Frontal cortex (tissue), 4 donors: ENCODE measurements at places on chromosomes 1 and 21.

- no peak for DNase-seq
These were observed 122.8 kb downstream of the PLPPR5 start for GRCh38 chr1:98881901-98882300.

DNA sequence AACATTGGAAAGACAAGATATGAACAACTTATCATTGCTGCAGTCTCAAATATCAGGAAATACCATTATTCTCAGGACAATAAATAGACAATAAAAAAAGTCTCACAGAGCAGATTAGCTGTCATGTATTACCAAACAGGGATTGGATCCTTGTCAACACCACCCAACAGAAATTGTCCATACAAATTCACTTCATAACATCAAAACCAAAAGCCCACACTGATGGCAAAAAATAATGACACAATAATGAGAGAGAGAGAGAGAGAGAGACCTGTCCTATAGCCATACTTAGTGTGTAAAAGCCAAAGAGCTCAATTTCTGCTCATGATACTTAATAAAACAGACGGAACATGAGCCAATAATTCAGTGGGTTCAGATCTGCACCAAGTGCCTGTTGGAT, 96.5 kb downstream of the PPIAL4G start:
- no peak for DNase-seq

DNA sequence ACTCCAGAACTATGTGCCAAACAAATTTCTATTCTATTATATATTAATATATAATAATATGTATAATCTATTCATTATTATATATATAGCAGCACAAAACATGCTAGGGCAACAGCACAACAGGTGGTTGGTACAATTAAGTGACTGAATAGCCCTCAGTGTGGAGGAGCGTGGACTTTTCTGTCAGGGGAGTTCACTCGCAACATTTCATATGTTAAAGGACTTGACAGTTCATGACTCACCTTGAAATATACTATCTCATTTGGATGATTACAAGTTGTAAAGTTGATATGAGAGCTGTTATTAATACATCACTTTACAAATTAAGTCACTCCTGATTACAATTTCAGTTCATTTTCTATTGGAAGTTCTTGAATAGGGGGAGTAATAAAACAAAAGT, 178.4 kb downstream of the LHX8 start:
- no peak for DNase-seq

GRCh38 chr1:153944827-153945117, 1.7 kb downstream of the DENND4B start:
- no peak for DNase-seq

DNA sequence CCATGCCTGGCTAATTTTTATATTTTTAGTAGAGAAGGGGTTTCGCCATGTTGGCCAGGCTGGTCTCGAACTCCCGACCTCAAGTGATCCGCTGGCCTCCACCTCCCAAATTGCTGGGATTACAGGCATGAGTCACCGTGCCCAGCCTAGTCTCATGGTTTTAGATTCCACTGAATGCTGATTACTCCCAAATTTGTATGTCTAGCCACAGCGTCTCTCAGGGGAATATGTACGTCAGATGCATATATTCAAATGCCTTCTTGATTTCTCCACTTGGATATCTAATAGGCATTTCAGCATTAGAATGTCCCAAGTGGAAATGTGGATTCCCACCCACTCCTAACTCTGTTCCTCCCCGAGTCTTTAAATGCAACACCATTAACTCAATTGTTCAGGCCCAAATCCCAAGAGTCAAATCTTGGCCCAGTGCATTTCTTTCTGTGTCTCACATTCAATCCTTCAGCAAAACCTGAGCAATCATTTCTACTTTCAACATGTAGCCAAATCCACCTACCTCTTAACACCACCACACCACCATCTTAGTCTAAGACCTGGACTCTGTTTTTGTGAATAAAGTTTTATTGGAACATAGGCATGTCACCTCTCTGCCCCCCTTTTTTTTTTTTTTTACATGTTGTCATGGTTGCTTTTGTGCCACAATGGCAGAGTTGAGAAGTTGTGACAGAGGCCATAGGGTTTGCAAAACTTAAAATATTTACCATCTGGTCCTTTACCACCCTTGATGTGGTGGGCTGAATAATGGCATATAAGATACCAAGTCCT, 9.8 kb upstream of the CAMTA1 start:
- no peak for DNase-seq

GRCh38 chr1:162006081-162006480, 17.6 kb downstream of the OLFML2B start:
- DNase-seq, result no peak
